ENCODE measurements at places on chromosomes 16 and 17.

GRCh38 chr17:68295086-68295485 is 3.8 kb downstream of the ARSG start:
- no peak for DNase-seq

GRCh38 chr16:31088459-31089183 is at the start of gene PRSS53:
PRSS53 (minus strand) TSS chr16:31088943; CDS start chr16:31088809, 134 bp downstream.
- DNase-seq, result no peak

DNA sequence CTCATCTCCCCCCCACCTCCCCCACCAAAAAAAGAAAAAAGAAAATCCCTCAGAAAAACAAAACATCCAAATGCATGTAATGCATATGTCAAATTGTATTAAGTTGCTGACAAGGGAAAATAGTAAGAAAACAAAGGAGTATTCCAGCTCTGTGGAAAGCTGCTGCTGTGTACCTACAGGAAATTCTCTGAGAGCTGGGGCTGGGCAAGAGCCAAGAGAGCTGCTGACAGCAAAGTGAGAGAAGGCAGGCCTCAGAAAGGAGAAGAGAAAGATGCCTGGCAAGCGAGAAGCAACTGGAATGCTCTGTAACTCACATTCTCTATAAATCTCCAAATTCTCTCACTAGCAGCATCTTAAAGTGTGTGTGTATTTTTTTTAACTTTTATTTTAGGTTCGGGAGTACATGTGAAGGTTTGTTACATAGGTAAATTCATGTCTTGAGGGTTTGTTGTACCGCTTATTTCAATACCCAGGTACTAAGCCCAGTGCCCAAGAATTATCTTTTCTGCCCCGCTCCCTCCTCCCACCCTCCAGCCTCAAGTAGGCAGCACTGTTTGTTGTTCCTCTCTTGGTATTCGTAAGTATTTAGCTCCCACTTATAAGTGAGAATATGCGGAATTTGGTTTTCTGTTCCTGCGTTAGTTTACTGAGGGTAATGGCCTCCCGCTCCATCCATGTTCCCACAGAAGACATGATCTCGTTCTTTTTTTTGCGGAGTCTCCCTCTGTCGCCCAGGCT is 24.4 kb downstream of the CNTROB start:
- DNase-seq, result peak; percentile 29

- no peak for DNase-seq
Observed at GRCh38 chr16:90044111-90044551, 24.9 kb upstream of the DBNDD1 start.

DNA sequence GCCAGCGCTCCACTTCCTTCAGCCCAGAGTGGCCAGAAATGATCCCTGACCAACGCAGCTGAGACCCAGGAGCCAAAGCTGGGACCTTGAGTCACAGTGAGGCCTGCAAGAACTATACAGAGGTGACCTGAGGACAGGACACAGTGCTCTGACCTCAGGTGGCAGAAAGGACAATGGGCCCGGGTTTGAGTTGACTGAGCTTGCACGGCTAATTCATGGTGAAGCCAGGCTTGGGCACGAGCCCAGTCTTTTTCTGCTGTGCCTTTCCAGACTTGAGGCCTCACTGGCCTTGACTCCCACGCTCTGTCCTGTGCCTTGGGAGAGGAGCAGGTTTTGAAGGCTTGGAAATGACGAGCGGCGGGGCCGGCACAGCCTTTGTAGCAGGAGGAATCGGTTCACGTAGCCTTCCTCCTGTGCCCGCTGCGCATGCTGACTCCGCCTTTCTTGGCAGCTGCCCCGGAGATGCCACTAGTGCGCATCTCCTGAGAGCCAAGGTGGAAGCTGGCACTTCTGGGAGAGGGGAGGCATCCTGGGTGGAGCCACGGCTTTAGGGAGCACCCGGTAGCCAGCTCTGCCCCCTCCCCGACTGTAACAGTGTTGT is 34.9 kb downstream of the NDEL1 start:
- no peak for DNase-seq

GRCh38 chr16:30953511-30954124 is 3.9 kb upstream of the SETD1A start:
- DNase-seq, result no peak

DNA sequence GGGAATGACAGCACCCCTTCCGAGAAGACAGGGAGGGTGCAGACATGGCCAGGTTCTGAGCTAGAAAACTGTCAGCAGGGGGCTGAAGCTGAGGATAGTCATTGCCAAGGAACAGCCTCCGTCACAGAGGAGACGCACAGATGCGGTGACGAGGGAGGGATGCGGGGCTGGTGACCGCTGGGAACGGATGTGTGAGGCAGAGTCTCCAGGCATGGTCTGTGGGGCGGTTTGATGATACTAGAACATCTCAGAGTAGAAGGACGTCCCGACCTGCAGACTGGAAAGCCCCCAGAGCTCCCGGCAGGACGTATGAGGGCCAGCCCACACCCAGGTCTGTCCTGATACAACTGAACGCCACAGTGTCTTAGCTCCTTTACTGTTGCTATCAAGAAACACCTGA is 1.8 kb upstream of the CSNK1D start:
- no peak for DNase-seq
